Breast epithelium (tissue), 4 donors: ENCODE measurements at places on chromosomes 3 and 15.

GRCh38 chr3:181727341-181728032 is 15.8 kb downstream of the SOX2 start:
- DNase-seq = no peak

- DNase-seq = no peak
Observed at GRCh38 chr3:188607805-188608315, 453.9 kb downstream of the LPP start.

- DNase-seq = no peak
Observed at GRCh38 chr3:79172241-79172640, 595.6 kb downstream of the ROBO1 start.

- DNase-seq = no peak
Observed at GRCh38 chr3:127043041-127043641, 60.2 kb downstream of the PLXNA1 start.

- no peak for DNase-seq
Observed at GRCh38 chr3:58531956-58532355, 5.0 kb downstream of the ACOX2 start.

GRCh38 chr15:34810443-34811129 is 15.2 kb upstream of the ACTC1 start:
- DNase-seq = no peak

DNA sequence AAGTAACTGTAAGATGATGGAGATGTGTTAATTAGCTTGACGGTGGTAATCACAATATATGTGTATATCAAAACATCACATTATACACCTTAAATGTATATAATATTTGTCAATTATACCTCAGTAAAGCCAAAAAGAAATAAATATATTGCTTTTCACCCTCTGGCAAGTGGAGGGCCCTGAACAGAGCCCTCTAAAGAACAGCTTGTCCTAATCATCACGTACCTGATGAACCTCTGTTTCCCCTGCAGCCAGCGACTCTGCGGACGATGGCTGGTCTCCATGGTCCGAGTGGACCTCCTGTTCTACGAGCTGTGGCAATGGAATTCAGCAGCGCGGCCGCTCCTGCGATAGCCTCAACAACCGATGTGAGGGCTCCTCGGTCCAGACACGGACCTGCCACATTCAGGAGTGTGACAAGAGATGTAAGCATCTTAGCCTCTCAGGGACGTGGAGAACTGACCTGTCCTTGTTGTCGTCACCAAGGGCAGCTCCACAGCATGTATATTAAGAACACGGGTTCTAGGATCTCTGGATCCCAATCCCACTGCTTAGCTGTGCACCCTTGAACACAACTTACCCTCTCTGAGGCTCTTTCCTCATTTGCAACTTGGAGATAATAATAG is 6.3 kb downstream of the THBS1 start:
- no peak for DNase-seq

DNA sequence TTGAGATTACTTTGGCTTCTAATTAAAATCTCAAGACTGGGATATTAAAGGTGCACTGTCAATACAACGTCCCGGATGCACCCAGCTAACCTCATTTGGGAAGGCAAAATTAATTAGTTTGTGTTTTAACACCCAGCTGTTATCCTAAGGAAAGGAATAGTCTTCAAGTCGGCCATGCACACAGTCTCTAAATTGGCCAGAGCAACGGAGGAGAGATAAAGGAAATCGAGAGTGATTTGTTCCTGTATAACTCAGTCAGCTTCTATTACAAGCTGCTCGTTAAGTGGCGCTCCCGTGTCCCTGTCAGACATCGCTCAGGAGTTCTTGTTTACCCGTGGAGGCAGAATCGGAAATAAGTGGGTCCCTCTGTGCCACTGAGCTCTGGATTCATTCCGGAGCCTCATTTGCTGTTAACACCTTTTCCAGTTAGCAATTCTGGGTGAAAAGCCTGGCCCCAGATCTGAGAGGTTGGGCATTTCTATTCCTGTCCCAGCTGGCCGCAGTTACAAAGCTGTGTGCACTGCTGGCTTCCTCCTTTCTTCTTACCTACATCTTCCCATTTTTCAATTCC is 63.9 kb downstream of the ST8SIA2 start:
- DNase-seq = no peak

GRCh38 chr15:85950101-85950500 is 129.6 kb upstream of the AGBL1 start:
- DNase-seq = no peak

DNA sequence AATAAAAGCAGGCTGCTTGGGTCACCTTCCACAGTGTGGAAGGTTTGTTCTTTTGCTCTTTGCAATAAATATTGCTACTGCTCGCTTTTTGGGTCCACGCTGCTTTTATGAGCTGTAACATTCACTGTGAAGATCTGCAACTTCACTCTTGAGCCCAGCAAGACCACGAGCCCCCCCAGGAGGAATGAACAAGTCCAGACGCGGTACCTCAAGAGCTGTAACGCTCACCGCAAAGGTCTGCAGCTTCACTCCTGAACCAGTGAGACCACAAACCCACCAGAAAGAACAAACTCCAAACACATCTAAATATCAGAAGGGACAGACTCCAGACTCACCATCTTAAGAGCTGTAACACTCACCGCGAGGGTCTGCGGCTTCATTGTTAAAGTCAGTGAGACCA is 47.5 kb upstream of the CCR4 start:
- no peak for DNase-seq

- DNase-seq = no peak
Observed at GRCh38 chr15:71290881-71291635, 175.8 kb downstream of the THSD4 start.

DNA sequence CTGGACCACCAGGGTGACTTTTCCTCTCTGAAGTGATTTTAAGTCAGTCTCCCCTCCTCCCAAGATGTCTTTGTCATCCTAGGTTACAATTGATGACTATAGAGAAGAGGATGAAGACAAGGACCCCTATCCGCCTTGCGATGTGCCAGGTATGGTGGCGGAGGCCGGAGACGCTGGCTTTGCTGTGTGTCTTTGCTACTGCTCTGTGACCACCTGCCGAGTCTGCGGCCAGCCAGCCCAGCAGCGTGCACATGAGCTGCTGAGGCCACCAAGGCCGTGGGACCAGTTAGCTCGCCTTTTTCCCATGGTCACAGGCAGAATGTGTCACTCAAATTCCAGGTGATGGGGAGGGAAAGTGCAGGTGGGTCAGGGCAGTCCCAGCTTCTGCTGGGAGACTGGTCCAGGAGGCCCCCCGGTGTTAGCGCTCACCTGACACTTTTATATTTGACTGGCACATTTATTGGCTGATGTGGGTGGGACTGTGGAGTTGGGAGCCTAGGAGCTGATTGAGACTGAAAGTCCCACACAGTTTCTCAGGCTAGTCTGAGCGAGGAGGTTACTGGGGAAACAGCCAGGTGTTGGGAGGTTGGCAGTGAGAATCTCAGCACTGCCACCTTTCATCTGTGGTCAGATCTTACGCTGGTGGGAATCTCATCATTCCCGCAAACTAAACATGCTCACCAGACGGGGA is 114.1 kb downstream of the CHDH start:
- DNase-seq = no peak

- no peak for DNase-seq
Observed at GRCh38 chr3:10949197-10949596, 43.4 kb upstream of the SLC6A1 start.

- no peak for DNase-seq
Observed at GRCh38 chr3:21668012-21668411, 83.0 kb downstream of the ZNF385D start.

- no peak for DNase-seq
Observed at GRCh38 chr15:57675481-57676181, 30.9 kb upstream of the POLR2M start.

DNA sequence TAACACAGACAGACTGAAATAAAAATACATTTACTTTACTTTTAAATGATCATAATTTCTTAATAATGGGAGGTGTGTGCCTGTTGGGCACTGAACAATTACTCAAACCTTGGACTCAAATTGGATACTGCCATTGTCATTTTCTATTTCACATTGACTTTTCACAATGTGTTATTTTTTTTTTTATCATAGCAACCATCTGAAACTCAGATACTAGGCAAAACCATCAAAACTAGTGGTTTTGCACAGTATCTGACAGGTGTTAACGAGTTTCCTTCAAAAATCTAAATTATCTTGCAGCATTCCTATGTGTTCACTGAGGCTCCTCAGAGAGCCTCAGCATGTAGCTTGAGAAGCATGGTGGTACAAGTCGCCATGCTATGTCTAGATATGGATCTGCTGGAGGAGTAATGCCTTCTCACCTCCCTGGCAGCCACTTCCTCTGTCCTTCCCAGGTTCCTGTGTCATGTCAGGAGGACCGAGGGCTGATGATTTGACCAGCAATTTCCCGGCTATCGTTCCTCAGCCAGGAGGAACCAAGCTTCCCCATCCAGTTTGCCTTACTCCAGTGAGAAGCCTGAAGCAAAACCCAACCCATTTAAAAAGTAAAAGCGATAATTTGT is 29.9 kb upstream of the RFTN1 start:
- DNase-seq = no peak

GRCh38 chr3:32175607-32176197 is 62.8 kb upstream of the CMTM8 start:
- no peak for DNase-seq

DNA sequence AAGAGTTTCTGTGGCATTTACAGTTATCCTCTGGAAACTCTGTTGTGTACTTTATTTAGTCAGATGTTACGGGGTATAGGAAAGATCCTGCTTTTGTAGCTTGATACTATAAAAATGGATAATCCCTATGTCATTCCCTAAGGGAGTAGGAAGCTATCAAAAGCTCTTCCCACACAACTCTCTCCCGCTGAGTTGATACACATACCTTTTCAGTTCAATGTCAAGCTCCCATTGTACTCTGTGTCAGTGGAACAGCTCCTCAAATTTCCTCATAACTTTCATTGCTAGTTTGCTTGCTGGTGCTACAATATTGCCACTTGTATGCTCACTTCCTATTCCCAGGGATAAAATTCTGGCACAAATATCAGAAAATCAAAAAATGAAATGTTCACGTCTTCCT is 893.3 kb upstream of the GBE1 start:
- no peak for DNase-seq

- no peak for DNase-seq
Observed at GRCh38 chr3:159839561-159840379, 148.9 kb upstream of the IL12A start.

GRCh38 chr3:36741285-36741684 is 23.1 kb downstream of the DCLK3 start:
- DNase-seq = no peak

DNA sequence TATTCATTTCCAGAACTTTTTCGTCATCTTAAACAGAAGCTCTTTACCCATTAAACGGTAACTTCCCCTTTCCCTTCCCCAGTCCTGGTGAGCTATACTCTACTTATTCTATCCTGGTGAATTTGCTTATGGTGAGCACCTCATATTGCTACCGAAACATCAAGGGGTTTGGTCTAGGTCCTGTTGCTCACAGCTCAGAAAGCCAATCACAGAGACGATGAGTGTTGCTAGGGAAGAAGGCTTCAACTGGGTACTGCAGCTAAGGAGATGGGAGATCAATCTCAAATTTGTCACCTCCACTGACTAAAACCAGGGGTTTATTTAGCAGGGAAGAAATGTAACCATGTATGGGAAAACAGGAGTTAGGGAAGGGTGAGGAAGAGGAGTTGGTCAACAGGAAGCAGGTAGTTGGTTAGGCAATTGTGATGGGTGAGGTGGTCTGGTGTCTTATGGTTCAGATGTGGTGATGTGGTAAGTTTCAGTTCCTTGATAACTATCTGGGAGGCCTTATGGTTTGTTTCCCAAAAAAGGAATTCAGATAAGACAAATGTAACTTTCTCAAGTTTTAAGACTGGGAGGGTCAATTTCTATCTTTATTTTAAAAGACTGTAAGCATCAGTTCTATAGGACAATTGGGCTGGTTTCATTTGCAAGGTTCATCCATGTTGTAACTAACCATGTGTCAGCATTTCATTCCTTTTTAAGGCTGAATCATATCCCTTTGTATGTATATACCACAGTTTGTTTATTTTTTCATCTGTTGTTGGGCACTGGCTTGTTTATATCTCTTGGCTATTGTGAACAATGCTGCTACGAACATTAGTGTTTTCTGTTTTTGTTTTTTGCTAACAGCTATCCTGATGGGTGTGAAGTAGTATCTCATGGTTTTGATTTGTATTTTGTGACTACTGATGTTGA is 24.3 kb downstream of the ARHGAP11B start:
- DNase-seq = no peak

GRCh38 chr15:90011705-90012104 is 10.6 kb downstream of the ZNF710 start:
- no peak for DNase-seq

- DNase-seq = no peak
Observed at GRCh38 chr3:74561881-74562280, 52.6 kb downstream of the CNTN3 start.

DNA sequence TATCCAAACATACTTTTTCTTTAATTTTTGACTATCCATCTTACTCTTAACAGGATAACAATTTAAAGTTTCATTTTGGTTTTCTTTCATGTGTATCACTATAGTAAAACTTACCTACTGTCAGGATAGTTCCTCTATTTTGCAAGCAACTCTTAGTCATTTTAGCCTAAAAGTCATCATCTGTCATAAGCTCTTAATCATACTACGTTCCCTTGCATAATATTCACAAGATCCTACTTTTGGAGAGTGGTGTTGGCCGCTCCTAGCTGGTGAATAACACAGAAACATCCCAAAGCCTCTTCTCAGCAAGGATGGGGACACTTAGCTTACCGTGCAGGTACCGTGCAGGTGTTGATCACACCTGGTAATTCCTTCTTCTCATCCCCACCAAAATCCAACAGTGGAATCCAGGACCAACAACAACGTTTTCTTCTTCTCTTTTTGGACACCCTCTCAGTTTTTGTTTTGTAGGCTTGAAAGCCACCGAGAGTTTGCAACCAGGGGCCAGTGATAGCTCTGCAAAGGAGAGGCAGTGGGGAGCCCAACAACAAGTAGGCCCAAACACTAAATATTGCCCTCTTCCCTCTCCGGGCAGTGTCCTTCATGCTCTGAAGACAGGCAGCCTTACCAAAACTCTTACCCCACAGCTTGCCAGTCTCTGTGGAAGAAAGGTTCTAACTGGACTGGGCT is 433 bp downstream of the FILIP1L start:
- no peak for DNase-seq

DNA sequence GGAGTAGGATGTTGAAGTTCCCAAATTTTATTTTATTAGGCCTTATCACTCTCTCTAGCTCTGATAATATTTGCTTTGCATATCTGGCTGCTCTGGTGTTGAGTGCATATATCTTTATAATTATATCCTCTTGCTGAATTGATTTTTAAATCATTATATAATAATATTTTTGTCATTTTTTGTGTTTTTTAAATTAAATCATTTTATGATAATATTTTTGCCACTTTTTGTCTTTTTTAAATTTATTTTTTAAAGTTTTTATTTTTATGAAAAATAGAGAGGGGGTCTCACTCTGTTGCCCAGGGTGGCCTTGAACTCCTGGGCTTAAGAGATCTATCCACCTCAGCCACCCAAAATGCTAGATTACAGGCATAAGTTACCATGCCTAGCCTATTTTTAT is 34.5 kb upstream of the OTOL1 start:
- no peak for DNase-seq

DNA sequence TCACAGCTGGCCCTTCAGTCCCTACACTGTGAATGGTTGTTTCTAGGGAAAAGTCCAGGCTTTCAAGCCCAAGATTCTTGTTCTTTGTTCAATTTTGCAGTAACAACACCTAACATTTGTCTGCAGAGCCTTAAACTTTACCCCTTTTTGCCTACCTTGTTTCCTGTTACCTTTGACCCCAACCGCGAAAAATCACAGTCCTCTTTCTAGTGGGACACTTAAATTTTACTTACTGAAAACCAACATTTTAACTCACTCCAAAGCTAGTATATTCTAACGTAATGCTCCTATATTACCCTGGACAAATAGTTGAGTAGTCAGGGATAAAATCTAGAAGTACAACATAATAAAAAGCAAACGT is 649 bp upstream of the PIK3CB start:
- DNase-seq = no peak

GRCh38 chr3:57076422-57076951 is 16.0 kb downstream of the SPATA12 start:
- no peak for DNase-seq
